ENCODE measurements at places on chromosomes 7 and 10.

DNA sequence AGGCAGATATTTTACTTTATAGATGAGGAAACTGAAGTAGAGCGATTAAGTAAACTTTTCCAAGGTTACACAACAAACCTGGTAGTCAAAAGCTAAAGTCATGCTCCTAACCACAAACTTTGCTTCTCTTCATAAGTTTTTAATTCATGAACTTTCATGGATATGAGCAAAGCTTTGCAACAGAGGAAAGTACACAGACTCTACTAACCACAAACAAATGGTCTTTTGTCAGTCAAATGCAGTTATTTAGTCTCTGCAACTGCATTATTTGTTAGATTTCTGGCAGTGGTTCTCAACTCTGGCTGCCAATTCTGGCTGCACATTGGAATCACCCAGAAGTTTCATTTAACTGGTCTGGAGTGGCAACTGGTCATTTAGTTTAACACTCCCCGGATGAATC is 140.6 kb upstream of the TMEM168 start:
- DNase-seq = no peak

DNA sequence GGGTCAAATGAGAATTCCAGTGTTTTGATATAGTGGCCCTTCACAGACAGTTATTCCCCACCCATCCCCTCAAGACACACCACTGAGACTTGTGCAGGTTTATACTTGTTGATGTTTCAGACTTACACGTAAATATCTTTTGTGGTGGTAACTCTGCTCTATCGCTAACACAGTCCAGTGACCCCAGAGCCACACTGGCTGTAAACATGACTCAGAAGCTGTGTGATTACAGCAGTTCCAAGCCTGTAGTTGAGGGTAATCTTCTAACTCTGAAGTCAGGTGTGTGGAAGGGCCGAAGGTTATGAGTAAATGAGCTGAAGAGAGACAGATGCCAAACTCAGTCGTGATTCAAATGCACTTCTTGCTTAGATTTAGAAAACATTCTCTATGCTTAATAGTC is 19.4 kb downstream of the NOBOX start:
- peak; percentile 87 for DNase-seq

- DNase-seq = no peak
Observed at GRCh38 chr10:82221056-82221455, 346.1 kb downstream of the NRG3 start.

DNA sequence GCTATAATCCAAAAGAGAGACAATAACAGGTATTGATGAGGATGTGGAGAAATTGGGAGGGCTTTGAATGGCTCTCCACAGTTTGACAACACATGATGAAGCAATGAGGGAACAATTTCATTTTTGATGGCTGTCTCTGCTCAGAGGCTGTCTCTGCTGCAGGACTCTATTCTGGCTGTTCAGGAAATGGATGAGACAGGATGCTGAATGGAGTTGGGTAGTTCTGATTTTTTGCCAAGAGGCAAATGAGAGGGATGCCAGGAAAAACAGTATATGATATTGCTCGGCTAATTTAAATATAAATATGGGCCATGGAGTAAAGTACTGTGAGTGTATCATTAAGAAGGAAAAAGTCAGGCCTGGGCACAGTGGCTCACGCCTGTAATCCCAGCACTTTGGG is 16.8 kb downstream of the APBB1IP start:
- DNase-seq = no peak

DNA sequence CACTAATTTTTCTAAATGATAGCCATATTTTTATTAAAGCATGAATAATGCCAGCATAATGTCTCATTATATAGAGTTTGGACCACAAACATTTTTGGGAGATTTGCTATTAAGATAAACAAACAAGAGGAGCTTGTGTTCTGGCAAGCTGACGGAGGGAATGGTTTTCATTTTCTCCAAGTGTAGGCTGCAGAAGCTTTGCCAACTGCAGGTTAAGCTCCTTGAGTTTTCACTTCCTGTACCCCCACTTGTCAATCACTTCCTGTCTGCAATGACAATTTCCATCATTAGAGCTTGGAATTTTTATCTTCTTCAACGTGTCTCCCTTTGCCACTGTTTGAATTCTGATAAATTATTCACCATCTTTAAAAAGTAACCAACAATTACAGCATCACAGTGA is 13.4 kb downstream of the EBF3 start:
- no peak for DNase-seq

DNA sequence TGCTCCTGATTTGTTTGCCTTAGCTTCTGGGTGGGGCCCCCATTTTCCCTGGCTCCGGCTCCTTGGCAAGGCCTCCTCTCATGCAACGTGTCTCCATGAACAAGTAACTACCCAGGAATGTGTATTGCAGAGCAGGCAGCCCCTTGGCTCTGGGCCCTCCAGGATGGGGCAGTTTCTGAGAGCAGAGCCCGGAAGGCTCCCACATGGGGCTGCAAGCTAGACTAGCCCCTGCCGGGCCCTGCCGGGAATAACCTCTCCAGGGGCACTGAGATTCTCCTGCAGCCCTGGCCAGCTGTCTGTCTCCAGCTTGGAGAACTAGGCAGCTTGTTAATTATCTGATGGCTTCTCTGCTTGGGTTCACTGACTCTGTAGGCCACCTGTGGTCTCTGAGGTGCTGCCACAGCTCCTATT is 184.0 kb upstream of the INHBA start:
- no peak for DNase-seq

DNA sequence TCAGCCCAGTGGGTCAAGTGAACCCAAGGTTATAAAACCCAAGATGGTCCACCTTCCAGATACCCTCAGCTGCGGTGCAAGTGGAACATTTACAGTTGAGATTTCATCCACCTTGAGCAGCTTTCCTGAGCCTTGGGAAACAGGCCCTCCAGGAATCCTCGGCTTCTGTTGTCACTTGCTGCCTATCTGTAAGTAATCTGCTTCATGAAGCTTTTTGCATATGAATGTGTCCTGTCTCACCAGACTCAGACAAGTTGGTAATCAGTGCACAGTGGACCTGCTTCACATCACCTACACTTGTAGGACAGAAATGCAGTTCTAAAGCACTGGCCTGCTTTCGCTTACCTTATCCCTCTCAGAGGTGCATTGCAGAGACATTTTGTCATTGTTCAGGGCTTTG is 80.3 kb downstream of the FAM185A start:
- no peak for DNase-seq

- DNase-seq = no peak
Observed at GRCh38 chr7:102111061-102112041, 175.3 kb upstream of the SH2B2 start.

GRCh38 chr7:43769791-43770465 is 11.4 kb downstream of the BLVRA start:
- no peak for DNase-seq

GRCh38 chr10:60271319-60272040 is 118.2 kb downstream of the ANK3 start:
- no peak for DNase-seq

DNA sequence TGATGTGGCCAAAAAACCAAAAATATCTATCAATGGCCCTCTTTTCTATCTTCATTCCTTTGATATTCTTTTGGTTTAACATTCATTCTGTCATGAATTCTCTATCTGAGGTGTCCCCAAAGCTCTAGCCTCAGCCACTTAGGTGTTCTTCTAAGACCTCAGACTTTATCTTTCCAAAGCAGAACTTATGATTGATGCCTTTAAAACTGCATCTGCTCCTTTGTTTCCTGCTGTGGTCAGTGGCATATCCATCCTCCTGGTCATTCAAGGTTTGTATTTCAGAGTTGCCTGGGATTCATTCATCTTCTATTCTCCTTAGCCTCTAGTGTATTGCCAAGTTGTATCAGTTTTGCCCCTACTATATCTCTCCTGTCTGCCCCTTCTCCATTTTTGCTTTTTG is 30.6 kb downstream of the FHIP2A start:
- no peak for DNase-seq

GRCh38 chr7:42014625-42015618 is 222.1 kb downstream of the GLI3 start:
- no peak for DNase-seq

DNA sequence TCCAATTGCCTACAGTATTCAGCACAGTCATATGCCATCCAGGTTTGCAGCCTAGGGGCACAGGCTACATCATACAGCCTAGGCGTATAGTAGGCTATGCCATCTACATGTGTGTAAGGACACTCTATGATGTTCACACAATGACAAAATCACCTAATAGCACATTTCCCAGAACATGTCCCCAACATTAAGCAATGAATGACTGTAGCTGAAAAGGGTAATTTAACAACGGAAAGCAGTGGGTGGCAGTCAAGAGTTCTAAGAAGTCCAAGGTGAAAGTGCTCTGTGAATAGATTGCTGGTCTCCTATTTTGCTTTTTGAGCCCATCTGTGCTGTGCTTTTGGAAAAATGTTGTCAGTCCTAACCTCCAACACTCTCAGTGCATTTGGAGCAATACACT is 162.6 kb downstream of the KLF6 start:
- no peak for DNase-seq

GRCh38 chr10:19908991-19909696 is 92.9 kb downstream of the PLXDC2 start:
- no peak for DNase-seq

GRCh38 chr10:132076578-132077081 is 10.9 kb downstream of the JAKMIP3 start:
- DNase-seq = no peak

DNA sequence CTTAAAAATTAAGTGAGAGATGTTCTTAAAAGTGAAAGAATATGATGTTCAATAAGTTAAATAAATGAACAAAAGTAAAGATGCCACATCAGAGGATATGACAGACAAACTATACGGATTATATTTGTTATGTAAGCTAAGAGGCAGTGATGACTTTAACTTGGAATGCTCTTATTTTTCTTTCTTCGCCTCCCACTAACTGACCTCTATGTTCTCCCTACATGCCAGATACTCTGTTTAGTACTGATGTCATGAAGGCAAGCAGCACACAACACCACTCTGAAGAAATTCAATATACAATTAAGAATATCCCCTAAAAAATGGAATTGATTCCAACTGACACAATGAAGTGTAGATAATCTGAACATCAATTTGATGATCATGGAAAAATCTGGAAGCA is 223.4 kb downstream of the DOCK4 start:
- DNase-seq = no peak

- DNase-seq = no peak
Observed at GRCh38 chr10:23530079-23530478, 91.2 kb downstream of the OTUD1 start.

GRCh38 chr10:94300042-94300441 is 62.7 kb downstream of the NOC3L start:
- no peak for DNase-seq

- no peak for DNase-seq
Observed at GRCh38 chr7:156773966-156774365, 119.0 kb downstream of the LMBR1 start.

- peak; percentile 23 for DNase-seq
Observed at GRCh38 chr10:62373995-62374861, at the start of gene ZNF365. Gene ZNF365, plus strand, starts transcription at chr10:62374369. Its CDS starts 1,825 bp downstream, at chr10:62376194.

DNA sequence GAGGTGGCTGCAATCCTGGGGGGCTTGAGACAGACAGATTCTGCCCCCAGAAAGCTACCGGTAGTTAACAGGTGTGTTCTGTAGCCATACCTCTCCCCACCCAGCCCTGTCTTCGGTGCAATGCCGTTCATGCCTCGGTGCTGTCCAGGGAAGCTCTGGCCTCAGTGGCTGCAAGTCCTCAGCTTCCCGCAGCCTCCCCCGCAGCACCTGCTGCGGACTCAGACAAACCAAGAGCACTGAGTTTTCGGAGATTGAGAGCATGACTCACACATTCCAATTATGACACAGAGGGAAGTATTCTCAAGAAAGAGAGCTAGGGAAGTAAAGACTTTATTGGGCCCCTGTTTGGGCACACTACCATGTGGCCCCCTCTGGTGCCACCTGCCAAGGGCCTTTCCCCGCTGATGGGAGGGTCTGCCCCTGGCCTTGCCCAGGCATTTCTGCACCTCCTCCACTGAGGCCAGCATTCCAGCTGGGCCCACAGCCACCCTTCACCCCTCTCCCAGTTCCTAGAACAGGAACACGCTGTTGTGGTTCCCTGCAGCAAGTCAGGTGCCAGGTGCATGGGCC is 30.2 kb upstream of the EZH2 start:
- no peak for DNase-seq

DNA sequence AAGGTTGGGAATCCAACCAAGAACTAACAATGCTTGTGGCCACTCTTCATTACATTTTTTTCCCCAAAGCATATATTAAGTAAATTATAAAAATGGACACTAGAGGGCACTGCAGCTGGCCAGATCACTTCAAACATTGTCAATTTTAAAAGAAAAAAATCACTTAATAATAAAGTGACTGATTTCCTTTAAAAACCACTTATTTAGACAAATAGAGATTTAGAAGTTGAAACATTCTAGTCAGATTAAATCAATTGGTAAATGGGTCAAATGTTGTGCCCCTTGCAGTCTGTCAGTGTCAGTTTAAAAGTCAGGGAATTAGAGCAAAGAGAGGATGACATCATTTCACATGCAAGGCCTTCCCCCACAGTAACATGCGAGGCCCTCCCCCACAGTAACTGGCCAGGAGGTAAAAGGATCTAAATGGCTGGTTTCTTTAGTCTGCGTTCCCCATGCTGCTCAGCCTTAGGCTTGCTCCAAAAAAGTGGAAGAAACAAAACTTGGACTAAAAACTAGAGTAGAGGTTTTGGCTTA is 177.9 kb downstream of the SKAP2 start:
- DNase-seq = peak; percentile 19

- DNase-seq = no peak
Observed at GRCh38 chr10:43090188-43090587, 13.3 kb downstream of the RET start.

GRCh38 chr7:1149351-1149794 is 10.6 kb downstream of the ZFAND2A start:
- DNase-seq = no peak

GRCh38 chr7:101093906-101094305 is 8.6 kb downstream of the TRIM56 start:
- DNase-seq = no peak

- DNase-seq = no peak
Observed at GRCh38 chr10:59672150-59672875, 37.3 kb downstream of the SLC16A9 start.

- DNase-seq = no peak
Observed at GRCh38 chr7:81666209-81666608, 103.6 kb downstream of the HGF start.

- DNase-seq = peak; percentile 8
Observed at GRCh38 chr7:136868496-136869000, at the start of gene CHRM2. Gene CHRM2, plus strand, starts transcription at chr7:136868652. Its CDS starts 146,214 bp downstream, at chr7:137014866.

DNA sequence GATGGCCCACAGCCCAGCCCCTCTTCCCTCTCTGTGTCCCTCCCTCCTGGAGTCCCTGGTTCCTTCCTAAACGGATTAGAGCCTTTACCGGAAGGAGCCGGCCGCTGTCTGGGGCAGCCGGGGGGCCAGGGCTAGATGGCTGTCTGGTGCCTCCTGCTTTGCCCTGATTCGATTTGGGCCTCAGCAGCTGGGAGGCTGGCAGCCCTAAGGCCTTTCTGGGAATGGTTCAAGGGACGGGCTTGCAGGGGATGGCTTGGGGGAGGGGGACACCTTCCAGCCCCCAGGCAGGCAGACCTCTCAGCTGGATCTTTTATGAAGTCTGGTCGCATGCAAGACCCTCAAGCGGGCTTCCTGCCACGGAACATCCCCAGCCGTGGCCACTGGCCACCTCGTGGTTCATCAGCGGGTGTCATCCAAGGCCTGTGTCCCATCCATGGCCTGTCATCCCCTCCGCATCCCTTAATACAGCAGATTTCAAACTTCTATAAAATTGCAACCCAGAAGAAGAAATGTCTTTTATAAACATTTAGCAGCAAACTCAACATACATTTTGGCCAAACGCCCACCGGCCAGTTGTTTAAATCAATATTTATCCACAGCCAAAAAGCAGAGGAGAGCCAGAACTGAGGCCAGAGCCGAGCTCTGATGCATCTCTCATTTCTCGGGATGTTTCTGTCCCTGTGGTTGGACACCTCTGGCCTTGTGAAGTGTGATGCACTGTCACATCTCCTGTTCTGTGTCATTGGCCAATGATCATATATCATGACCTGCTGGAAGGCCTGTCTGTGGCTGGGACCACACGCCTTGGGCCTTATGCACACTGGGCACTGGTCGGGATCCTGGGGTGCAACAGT is 52.0 kb downstream of the GTF2IRD1 start:
- DNase-seq = peak; percentile 38

Data from large intestine (tissue), 12 donors.